ENCODE measurements at places on chromosomes 16 and 17. TPM values are rescaled to one million over a fixed set of nuclear protein-coding genes. Genes with fewer than 3 reads are reported as not detected.
A peak's percentile ranks its signal among the peaks of the same experiment; 100 is the strongest.

PIK3R5 gene
- total RNA-seq, result not detected

ZFPM1 gene
- 1.4 TPM for total RNA-seq

TBC1D3G gene
- total RNA-seq, result 0.50 TPM

DNA sequence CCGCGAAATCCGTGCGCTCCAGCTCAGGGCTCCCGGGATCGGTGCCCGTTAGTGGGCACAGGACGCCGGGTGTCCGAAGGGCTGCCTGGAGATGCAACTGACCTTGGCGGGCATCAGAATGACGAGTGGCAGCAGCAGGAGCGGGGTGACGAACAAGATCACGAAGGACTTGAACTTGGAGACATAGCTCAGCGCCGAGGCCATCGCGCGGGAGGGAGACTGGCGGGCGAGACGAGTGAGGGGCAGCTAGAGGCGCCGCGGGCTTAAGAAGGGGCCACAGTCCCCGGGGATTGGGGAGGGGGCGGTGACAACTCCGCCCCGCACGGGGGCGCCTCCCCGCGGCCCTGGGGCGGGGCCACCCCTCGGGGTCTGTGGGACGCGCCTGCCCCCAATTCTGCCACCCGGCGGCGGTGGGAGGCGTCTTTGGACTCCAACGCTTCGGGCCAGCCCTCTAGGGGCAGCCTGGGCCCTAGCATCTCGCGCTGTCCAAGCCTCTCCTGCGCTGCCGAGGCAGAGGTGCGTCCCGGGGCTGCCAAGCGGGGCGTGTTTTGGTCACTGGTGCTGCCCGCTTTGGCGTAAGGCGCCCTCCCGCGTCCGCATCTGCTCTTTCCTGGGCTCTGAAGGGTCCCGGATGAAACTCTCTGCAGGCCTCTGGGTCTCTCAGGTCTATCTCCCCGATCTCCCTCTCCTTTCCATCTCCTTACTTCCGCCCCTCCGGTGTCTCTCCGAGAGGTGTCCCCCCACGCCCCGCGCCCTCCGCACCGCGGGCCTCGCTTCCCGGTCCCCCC is at the start of gene SLC13A5:
SLC13A5 (minus strand) TSS at position 240 of the 788 bp plus-strand sequence; CDS start at position 204, 36 bp downstream.
- no peak for DNase-seq

GRCh38 chr17:39663688-39664580 is 1.2 kb upstream of the TCAP start:
- DNase-seq, result peak; percentile 62

- no peak for DNase-seq
Measured at GRCh38 chr16:85541181-85541580, 71.9 kb upstream of the GSE1 start.

GRCh38 chr16:87541872-87542234 is 49.0 kb upstream of the ZCCHC14 start:
- DNase-seq, result no peak
